ENCODE measurements at places on chromosomes 13 and 19.

- no peak for DNase-seq
Measured at GRCh38 chr13:72849571-72849970, 67.6 kb downstream of the PIBF1 start.

GRCh38 chr19:30406220-30407067 is 34.3 kb downstream of the ZNF536 start:
- peak; percentile 23 for DNase-seq

DNA sequence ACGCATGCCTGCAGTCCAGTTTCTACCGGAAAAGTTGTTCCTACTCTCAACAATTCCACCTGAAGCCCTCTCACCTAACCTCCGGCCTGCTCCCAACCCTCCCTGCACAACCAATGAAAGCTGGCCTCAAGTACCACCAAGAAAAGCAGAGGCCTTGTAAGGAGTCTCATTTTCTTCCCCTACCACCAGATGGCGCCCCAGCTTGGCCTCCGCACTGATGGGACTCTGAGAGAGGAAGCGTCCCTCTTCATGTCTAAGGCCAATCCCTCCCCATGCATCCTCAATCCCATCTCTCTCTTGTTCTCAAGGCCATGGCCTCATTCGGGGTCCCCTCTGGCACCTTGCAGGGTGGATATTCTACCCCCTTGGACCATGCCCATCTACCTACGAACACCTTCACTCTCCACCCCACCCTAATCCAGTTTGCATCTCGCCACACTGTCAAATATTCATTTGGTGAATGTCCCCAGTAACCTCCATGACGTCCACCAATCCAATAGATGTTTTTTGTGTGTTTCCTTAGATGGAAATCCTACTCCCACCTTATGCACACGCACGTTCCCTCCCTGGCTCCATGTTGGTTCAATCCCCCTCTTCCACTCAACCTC is 412.8 kb downstream of the ZNF536 start:
- peak; percentile 19 for DNase-seq

- no peak for DNase-seq
Measured at GRCh38 chr13:73399347-73400216, 340.8 kb downstream of the KLF5 start.

- DNase-seq: no peak
Measured at GRCh38 chr13:76703216-76703615, 183.0 kb downstream of the KCTD12 start.

- DNase-seq: no peak
Measured at GRCh38 chr13:52665325-52665724, 12.7 kb downstream of the SUGT1 start.

DNA sequence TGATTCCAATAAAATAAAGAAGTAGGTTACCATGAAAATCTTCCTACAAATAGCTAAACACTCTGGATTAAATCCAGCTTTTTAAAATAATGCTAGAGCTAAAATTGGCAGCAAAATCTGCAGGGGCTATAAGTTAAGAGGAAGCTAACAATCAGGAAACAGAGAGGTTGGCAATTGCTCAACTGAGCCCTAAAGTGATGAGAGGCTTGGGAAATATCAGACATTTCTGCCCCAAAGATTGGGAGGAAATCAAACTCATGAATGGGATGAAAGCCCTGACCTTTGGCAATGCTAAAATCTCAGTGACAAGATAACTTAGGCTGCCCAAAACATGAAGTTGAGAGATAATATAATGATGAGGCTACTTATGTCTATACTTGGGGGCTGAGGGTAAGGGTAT is 1437.9 kb downstream of the EFNB2 start:
- DNase-seq: no peak

- DNase-seq: no peak
Measured at GRCh38 chr13:103328899-103329298, 262.7 kb upstream of the SLC10A2 start.

DNA sequence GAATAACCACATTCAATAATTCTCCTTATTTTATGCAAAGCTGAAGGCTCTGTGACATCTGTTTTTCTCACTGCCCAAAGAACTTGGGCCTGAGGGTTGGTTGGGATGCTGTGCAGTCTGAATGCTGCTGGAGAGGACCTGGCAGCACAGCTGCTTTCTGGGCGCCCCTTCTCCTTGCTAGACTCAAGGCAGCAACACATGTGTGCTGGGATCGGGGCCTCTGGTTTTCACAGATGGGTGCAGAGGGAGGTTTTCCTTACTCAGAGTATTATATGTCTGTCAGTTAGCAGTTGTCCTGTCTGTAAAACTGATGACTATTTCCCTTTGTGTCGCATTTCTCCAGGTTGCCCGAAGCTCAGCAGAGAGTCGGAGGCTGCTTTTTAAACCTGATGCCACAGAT is 53.2 kb upstream of the TEX29 start:
- no peak for DNase-seq

DNA sequence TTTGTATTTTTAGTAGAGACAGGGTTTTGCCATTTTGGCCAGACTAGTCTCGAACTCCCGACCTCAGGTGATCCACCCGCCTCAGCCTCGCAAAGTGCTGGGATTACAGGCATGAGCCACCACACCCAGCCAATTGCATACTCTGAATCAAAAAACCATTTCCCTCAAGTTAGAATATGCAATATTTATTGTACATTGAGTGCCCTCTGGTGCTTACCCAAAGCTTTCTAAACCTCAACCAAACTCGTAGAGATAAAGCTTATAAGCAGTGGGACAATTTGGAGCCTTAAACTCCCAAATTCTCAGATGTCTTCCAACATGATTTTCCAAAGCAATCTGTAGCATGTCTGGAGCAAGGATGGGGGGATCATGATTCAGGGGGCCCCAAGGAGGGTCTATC is 22.4 kb downstream of the RFXAP start:
- DNase-seq: no peak

GRCh38 chr13:44904967-44905366 is 84.3 kb downstream of the NUFIP1 start:
- no peak for DNase-seq

- no peak for DNase-seq
Measured at GRCh38 chr13:48562296-48563066, 29.6 kb upstream of the RCBTB2 start.

- no peak for DNase-seq
Measured at GRCh38 chr13:87972568-87972967, 301.4 kb downstream of the SLITRK5 start.

- no peak for DNase-seq
Measured at GRCh38 chr19:33840783-33841182, 44.1 kb downstream of the KCTD15 start.

- no peak for DNase-seq
Measured at GRCh38 chr19:40143612-40144011, 47.6 kb upstream of the MAP3K10 start.

DNA sequence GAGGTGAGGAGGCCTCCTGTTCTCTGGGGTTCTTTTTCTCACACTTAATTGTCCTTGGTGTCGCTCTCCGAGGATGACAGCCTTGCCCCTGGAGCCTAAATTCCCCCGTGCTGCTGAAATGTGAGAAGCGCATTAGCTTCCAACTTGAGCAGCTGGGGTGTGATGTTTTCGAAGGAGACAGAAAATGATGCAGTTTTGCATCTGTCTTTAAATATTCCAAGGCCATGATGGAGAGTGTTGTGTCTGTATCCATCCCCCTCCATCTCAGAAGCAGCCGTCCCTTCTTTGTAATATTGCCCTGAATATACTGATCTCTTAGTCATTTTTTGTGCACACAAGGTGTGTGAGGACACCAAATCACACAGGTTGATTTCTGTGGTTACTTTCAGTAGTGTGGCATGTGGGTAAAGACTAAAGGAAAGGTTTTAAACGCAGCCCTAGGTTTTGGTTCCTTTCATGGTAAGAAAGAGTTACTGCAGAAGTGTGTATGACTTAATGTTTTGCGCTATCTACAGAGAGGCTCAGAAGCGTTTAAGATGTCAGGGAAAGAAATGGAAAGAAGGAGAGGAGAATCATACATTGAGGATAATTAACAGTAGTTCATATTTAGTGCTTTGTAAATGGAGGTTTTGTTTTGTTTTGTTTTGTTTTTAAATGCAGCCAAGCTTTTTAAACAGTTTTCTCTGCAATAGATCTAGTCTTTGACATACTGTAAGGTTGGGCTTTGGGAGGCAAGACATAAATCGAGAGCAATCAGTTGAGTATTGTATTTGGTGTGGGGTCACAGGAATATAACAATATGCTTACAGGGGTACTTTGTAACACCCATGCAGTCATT is 1.6 kb downstream of the NBEA start:
- DNase-seq: no peak

DNA sequence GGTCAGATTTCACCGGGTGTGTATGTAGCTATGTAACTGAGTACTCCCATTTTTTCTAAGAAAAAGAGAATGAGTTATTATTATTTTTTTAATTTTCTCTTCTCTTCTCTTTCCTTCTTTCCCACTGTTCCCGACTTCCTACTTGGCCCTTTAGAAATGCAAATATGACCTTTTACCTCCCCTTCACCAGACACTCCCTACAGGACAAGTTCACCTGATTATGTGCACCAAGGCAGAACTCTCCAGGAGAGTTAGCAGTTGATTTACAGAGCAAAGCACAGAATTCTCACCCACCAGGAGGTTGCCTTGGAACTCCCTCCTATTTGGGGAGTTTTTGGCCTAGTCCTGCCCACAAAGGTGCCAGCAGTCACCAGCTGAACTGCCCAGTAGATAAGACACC is 49.5 kb upstream of the GPR12 start:
- no peak for DNase-seq

DNA sequence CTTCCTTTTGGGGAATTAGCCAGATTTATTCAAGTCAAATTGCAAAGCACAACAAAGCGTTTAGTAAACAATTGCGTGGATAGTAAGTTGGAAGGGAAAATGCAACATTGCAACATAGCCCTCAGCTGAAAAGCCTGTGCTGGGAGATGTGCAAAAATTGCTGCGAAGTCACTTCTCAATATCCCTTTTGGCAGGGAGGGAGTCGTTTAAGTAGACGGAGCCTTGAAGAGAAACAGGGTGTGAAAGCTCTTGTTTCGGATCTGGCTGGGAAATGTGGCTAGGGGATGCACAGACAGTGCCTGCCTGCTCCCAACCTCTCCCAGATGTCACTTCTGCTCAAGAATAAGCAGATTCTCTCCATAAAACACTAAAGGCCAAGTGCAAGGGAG is 56.8 kb downstream of the SLC7A1 start:
- DNase-seq: no peak

DNA sequence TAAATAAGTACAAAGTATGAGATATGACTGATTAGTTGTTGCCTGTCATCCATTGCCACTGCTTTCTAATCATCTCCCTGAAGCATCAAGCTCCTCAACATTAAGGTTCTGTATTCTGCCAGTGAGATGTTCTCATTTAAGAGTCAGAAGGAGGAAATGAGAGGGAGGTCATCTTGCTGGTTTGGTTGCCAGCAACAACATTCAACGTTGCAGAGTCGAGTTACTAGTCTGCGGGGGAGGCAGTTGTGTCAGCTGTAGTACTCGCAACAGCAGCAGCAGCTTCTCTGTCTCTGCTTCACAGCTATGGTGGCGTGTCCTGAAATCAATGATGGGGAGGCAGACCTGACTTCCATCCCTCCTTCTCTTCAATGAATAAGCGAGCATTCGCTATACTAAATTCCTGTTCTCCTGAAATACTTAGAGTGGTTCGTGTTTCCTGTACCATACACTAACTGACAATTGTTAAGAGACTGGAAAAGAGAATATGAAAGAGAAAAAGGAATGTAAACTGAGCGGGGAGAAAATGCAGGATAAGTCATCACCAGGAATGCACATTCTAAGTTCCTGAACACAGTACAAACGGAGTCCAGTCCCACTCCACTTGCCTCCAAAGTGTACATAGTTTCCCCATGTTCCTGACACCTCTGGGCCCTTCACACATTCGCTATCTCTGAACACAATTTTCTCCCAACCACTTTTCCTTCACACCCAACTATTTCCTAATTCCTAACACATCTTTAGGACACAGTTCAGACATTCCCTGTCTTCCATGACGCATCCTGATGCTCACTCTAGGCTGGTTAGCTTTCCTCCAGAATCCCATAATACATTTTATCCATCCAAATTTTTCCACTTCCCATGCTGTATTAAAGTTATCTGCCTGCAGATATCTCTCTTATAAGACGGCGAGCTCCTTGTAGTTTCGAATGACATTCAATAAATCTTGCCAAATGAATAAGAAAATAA is 263.0 kb downstream of the KLF12 start:
- no peak for DNase-seq

DNA sequence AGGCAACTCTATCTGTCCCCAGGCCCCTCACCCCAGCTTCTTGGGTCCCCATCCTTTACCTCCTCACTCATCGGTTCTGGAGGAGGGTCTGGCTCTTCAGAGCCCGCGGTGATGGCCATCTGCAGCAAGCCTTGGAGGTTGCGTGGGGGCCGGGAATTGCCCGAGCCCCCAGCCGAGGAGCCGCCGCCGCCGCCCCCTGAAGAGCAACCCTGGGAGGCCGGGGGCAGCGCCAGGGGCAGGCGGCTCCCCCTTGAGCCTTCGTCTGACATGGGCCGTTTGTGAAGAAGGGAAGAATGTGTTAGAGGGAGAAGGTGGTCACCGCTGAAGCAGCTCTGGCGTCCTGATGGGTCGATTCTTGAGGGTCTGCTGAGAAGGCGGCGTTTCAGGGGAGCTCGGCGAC is 570 bp downstream of the HSPBP1 start:
- DNase-seq: no peak

DNA sequence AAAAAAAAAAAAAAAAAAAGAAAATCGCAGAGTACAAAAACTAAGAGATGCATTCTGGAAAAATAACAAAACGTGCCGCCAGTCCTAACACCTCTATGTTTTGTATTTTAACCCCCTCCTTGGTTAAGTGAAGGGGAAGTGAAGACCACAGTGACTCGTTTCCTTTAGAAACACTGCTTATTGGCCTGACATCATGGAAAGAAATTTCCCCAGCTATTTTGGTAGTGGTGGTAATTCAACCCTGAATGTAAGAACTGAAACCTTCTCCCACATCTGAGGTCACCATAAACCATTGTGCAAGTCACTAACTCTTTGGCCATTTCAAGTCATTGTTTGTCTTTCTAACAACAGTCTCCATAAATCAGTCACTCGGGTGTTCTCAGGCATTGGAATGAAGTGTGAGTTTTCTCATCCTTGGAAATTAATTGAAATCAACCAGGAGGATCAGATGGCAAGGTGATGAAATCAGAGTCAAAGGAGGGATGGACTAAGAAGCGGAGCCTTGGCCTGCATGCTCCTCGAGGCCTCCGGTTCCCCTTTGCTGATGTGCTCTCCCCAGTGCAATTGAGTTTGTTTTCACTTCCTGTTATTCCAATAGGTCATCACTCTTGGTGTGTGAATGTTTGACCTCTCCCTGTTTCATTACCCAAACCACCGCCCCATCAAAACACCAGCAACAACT is 443.9 kb downstream of the FGF9 start:
- DNase-seq: no peak

DNA sequence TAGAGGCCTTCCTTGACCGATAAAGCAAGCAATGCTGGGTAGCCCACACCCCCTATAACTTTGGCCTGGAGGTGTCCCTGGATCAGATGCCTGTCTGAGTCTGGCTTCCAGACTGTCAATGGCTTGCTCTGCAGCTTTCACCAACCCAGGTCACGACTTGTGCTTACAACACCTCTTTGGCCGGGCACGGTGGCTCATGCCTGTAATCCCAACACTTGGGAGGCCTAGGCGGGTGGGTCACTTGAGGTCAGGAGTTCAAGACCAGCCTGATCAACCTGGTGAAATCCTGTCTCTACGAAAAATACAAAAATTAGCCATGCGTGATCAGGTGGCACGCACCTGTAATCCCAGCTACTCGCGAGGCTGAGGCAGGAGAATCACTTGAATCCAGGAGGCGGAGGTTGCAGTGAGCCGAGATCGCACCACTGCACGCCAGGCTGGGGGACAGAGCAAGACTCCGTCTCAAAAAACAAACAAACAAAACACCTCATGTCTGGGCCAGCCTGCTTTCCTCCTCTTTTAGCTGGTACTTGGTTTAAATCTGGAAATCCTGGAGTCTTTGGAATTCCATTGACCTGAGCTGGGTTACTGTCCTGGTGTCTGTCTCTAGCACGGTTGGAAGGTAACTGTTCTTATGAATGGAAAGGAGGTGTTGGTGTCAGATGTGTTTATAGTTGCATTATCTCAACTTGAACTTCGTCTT is 10.3 kb upstream of the GARRE1 start:
- no peak for DNase-seq

All from HuH-7.5 (cell line).